ENCODE measurements at places on chromosomes 1 and 21.
A peak's percentile ranks its signal among the peaks of the same experiment; 100 is the strongest.

GRCh38 chr1:58249737-58250586 lies 296.6 kb downstream of the OMA1 start:
- no peak for DNase-seq

- DNase-seq: no peak
Measured at GRCh38 chr1:235898126-235898525, 31.4 kb upstream of the LYST start.

DNA sequence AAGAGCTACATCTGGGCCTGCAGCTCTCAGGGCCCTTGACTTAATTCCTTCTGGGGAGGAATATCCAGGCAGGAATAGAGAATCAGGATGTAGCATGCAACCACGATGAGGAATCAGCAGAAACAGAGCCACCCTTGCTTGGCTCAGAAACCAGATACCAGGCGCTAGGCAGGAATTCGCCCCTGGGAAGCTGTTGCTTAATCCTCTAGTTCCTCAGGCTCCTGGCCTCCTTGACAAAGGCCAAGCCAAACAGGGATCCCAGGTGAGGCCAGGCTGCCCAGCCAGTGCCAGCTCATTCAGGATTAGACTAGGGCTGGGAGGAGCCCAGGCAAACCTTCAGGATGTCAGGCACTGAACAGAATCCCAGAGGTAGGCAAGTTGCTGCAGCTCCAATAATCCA lies 48.2 kb upstream of the IRF2BP2 start:
- no peak for DNase-seq

- DNase-seq: no peak
Measured at GRCh38 chr1:29450591-29450990, 214.3 kb downstream of the PTPRU start.

GRCh38 chr1:24783713-24784112 lies 38.5 kb downstream of the CLIC4 start:
- no peak for DNase-seq

- DNase-seq: no peak
Measured at GRCh38 chr1:202710070-202711045, at the start of gene SYT2. Gene SYT2, minus strand, starts transcription at chr1:202710454. Its CDS starts 104,682 bp downstream, at chr1:202605772.

DNA sequence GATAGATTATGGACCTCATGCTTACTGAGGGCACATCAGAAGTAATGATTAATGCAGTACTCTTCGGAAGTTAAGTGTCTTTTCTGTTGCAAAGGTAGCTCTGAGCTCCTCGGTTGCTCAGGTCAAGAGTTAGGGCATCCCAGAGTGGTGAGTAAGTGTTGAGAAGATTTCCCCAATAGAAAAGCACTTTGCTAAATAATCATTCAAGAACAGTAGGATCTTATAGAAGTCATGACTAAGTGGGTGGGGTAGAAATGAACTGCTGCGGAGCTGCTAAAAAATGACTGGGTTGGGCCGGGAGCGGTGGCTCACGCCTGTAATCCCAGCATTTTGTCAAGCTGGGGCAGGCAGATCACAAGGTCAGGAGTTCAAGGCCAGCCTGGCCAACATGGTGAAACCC lies 648.6 kb upstream of the CAMK1G start:
- no peak for DNase-seq

GRCh38 chr1:6200188-6200809 lies 904 bp upstream of the RPL22 start:
- no peak for DNase-seq

DNA sequence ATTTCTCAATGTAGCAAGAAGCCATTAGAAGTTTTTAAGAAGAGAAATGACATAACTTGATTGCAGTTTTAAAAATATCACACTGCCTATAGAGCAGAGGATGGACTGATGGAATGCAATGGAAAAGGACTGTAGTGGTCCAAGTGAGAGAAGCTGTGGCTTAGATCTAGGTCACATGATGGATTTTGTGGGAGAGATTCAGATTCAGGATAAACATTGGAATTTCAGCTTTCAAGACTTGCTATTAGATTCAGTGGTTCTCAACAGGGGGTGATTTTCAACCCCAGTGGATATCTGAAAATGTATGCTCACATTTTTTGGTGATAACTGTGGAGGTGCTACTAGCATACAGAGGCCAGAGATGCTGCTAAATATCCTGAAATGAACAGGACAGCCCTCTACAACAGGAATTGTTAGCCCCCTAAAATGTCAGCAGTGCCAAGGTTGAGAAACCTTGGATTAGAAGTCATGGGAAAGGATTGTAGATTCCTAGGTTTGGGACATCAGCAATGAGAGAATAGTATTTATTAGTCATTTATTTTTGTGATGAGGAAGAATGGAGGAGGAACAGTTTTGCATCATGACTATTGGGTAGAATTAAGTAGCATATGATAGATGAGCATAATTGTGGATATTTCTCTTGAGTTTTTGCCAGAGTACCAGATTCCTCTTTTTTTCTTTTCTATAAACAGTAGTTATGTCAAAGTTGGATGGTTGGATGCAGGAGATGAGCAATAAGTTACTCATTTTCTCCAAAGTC lies 30.1 kb upstream of the KCNK2 start:
- no peak for DNase-seq

- DNase-seq: no peak
Measured at GRCh38 chr1:230435108-230435507, 9.0 kb upstream of the PGBD5 start.

GRCh38 chr21:27173053-27173452 lies 206.2 kb upstream of the ADAMTS5 start:
- DNase-seq: no peak

- no peak for DNase-seq
Measured at GRCh38 chr21:25079053-25079452, 528.2 kb downstream of the MRPL39 start.

- no peak for DNase-seq
Measured at GRCh38 chr21:25564349-25564948, 42.8 kb downstream of the MRPL39 start.

DNA sequence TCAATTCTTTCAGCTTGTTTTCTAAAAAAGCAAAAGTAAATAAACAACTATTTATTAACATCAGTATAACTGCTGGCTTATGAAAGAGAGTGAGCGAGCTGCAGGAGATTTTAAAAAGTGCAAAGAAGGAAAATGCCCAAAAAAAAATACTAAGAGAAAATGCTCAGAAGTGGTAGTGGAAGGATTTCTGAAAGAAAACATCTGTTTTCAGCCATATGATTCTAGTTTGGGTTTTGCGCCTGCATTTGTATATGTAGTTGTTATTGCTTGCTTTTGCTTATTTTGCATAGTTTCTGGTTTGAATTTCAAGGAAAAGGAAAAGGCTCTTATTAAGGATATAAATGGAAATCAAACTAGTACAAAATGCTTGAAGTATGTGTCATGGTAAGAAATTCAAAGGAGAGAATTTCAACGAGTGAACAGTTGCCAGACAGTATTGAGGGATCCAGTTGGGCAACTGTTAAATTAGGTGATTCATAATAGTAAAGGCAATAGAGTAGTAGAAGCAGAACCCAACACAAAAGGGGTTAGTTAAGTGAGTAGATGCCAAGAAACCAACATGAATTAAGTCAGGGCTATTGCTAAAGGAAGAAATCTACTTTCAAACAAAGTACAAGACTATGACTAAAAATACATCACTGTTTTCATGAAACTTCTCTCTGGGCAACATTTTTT lies 1.2 kb downstream of the GBP5 start:
- DNase-seq: no peak

DNA sequence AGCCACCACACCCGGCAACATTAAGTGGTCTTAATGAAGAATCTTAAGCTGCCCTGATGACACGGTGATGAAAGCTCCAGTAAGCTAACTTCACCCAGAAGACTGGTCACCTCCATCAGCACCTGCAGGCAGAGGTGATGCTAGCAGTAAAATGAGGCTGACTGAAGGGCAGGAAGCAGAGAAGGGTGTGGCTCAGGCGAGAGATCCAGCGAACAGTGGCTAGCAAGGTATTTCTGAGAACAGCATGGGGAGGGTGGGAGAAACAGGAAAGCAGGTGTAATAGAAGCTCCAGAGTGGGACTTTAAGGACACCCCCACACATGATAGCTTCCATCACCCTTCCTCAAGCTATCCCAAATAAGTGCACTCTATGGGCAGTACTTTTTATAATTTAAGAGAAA lies 15.9 kb upstream of the DISP1 start:
- no peak for DNase-seq

- no peak for DNase-seq
Measured at GRCh38 chr1:76109901-76110560, 35.5 kb downstream of the ST6GALNAC3 start.

- DNase-seq: no peak
Measured at GRCh38 chr1:241531195-241532161, 700 bp upstream of the KMO start.

GRCh38 chr1:33949570-33949969 lies 85.7 kb downstream of the HMGB4 start:
- DNase-seq: no peak

DNA sequence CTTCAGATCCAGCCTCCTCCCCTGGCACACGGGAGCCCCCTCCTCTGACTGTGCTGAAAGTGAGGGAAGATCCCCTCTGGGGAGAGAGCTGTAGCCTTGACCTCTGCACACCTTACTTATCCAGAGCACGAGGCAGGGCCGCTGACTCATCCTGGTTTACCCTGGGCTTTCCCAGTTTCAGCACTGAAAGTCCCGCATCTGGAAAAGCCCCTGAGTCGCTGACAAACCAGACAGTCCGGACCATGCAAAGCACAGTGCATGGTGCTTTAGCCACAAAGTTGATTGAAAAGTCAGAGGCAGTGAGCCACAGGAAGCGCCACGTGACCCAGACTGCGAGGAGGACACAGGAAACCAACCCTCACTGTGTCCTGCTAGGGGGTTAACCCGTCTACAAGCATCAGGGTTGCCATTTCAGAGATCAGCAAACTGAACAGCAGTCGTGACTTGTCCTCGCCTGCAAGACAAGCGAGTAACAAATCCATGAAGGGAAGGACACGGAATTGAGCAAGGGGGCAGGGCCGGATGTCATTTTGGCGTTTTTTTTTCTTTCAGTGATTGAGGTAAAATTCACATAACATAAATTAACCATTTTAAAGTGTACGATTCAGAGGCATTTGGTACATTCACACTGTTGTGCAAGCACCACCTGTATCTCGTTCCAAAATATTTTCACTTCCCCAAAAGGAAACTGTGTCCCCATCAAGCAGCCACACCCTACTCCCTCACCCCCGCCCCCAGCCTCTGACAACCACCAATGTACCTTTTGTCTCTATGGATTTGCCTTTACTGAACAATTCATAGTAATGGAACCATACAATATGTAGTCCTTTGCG lies 19.9 kb upstream of the IFNGR2 start:
- no peak for DNase-seq

GRCh38 chr1:60864722-60865121 lies 217.6 kb upstream of the NFIA start:
- no peak for DNase-seq

DNA sequence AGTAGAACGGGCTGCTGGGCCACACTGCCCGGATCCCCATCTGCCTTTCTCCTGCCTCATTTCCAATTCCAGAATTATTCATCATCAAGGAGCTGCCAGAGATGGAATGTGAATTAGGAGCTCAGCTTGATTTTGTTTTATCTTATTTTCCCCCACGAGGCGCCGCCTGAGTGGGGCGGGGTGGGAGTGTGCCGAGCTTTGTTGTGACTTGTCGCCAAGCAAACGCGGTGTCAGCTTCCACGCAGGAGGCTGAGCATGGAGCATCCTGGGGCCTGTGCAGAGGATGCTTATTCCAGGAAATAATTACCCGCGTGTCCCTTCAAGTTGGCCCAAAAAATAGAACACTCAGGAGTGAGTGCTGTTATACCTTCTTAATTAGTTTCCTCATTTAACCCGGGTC lies 91.2 kb downstream of the HMGB4 start:
- no peak for DNase-seq

DNA sequence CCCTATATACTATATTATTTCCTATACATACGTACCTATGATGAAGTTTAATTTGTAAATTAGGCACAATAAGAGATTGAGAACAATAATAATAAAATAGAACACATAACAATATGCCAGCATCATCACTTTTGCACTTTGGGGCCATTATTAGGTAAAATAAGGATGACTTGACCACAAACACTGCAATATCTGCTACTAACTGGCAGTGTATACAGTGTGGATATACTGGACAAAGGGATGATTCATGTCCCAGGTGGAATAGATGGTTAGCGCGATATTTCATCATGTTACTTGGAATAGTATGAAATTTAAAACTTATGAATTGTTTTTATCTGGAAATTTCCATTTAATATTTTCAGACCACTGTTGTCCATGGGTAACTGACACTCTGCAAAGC lies 35.4 kb upstream of the TXLNA start:
- no peak for DNase-seq

GRCh38 chr1:62384276-62385005 lies 52.4 kb upstream of the USP1 start:
- DNase-seq: peak; percentile 16

GRCh38 chr1:155834296-155834926 lies 22.6 kb downstream of the GON4L start:
- no peak for DNase-seq

GRCh38 chr1:237084341-237085077 lies 42.5 kb downstream of the RYR2 start:
- no peak for DNase-seq

DNA sequence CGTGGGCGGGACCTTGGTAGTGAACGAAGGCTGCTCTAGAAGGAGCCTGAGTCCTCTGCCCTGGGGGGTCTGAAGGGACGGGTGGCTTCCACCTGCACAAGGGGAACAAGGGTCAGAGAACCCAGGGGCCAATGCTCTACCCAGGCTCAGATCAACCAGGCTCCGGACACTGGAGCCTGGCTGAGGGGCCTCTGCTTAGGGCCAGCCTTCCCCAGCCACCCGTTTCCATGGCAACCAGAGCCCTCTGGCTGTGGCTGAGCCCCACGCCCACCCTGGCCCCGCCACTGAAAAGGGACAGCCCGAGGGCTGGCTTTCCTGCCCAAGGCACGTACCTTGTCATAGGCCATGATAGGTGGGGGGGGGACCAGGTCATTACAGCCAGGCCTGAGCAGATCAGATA lies 724.6 kb downstream of the PTPRU start:
- no peak for DNase-seq

DNA sequence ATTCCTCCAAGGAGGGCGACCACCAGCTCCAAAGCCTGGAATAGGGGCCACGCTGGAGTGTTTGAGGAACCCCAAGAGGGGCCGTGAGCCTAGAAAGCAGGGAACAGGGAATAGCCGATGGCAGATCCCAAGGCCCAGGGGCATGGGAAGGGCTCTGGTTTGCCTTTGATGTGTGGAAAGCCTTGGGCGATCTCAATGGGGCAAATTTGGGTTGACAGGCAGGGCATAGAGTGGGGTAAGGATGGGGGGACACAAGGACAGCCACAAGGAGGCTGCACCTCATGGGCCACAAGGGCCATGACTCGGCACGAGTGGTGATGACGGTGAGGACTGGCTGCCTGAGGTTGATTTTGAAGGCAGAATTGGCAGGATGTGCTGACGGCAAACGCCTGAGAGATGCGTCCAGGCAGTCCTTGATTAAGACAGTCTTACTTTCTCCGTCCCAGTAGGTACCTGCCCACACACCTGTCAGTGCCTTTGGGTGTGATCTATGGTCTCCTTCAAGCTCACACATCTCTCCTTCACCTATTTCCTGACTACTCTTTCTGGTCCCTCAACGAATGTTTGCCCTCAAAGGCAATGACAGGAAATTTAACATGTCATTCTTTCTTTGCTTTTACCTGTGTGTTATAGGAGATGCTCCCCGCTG lies 2.0 kb upstream of the TMPRSS3 start:
- no peak for DNase-seq
